ENCODE measurements at places on chromosomes 13 and 19. TPM values are rescaled to one million over a fixed set of nuclear protein-coding genes. Genes with fewer than 3 reads are reported as not detected.

The SULT2B1 gene
- total RNA-seq: not detected

The RDH8 gene
- total RNA-seq: not detected

The CD320 gene
- 157 TPM for total RNA-seq

The ZNF776 gene
- total RNA-seq: 8.3 TPM

The NLRP11 gene
- total RNA-seq: not detected

The UFM1 gene
- 69.5 TPM for total RNA-seq

The DBP gene
- total RNA-seq: 2.9 TPM

The NLRP12 gene
- not detected for total RNA-seq

The TMIGD2 gene
- total RNA-seq: not detected

The ZNF835 gene
- not detected for total RNA-seq

The PDE4C gene
- 0.17 TPM for total RNA-seq

The ICAM4 gene
- total RNA-seq: not detected

The CEACAM3 gene
- not detected for total RNA-seq

The ZNF541 gene
- not detected for total RNA-seq

The ZNF836 gene
- 8.4 TPM for total RNA-seq

The ELSPBP1 gene
- not detected for total RNA-seq

The GRIK5 gene
- 0.06 TPM for total RNA-seq

The GAPDHS gene
- not detected for total RNA-seq

The HIPK4 gene
- not detected for total RNA-seq

The NAPSA gene
- total RNA-seq: not detected

The R3HDM4 gene
- total RNA-seq: 40.3 TPM

The CRLF1 gene
- 0.86 TPM for total RNA-seq

The UBE2L5 gene
- total RNA-seq: not detected

The CERS4 gene
- not detected for total RNA-seq

The KLK12 gene
- total RNA-seq: not detected

The KLF5 gene
- 9.7 TPM for total RNA-seq

The IGFL3 gene
- total RNA-seq: not detected

The CYP2A6 gene
- not detected for total RNA-seq

The DKKL1 gene
- total RNA-seq: 0.46 TPM

The RYR1 gene
- total RNA-seq: 0.06 TPM

The CEACAM4 gene
- not detected for total RNA-seq

The PALM3 gene
- total RNA-seq: 0.38 TPM

The LGALS14 gene
- not detected for total RNA-seq

The ZNF568 gene
- total RNA-seq: 11.3 TPM

The SPIB gene
- not detected for total RNA-seq

The ERICH6B gene
- total RNA-seq: not detected

The CD70 gene
- total RNA-seq: 3.3 TPM

The ZNF227 gene
- total RNA-seq: 19.4 TPM

The GSX1 gene
- not detected for total RNA-seq

The IGFL1 gene
- total RNA-seq: not detected

The PODNL1 gene
- 2.1 TPM for total RNA-seq

The BRME1 gene
- 1.7 TPM for total RNA-seq

The PRR22 gene
- total RNA-seq: 2.9 TPM

The CRX gene
- not detected for total RNA-seq

The ZSCAN5B gene
- not detected for total RNA-seq

The EBI3 gene
- total RNA-seq: 0.11 TPM

The LGALS4 gene
- not detected for total RNA-seq

The TMEM86B gene
- total RNA-seq: 1.5 TPM

The SERPINE3 gene
- total RNA-seq: not detected

The NCR1 gene
- not detected for total RNA-seq

The ZNF430 gene
- 19.6 TPM for total RNA-seq

The MBD3L2 gene
- total RNA-seq: not detected

Measured in LHCN-M2 (cell line).